ENCODE measurements at places on chromosomes 16 and 17.

- DNase-seq, result no peak
Observed at GRCh38 chr17:68704871-68705713, 103.9 kb upstream of the FAM20A start.

- DNase-seq, result no peak
Observed at GRCh38 chr17:63967953-63968352, 4.8 kb downstream of the SCN4A start.

GRCh38 chr16:83117810-83118209, 491.0 kb downstream of the CDH13 start:
- DNase-seq, result no peak

DNA sequence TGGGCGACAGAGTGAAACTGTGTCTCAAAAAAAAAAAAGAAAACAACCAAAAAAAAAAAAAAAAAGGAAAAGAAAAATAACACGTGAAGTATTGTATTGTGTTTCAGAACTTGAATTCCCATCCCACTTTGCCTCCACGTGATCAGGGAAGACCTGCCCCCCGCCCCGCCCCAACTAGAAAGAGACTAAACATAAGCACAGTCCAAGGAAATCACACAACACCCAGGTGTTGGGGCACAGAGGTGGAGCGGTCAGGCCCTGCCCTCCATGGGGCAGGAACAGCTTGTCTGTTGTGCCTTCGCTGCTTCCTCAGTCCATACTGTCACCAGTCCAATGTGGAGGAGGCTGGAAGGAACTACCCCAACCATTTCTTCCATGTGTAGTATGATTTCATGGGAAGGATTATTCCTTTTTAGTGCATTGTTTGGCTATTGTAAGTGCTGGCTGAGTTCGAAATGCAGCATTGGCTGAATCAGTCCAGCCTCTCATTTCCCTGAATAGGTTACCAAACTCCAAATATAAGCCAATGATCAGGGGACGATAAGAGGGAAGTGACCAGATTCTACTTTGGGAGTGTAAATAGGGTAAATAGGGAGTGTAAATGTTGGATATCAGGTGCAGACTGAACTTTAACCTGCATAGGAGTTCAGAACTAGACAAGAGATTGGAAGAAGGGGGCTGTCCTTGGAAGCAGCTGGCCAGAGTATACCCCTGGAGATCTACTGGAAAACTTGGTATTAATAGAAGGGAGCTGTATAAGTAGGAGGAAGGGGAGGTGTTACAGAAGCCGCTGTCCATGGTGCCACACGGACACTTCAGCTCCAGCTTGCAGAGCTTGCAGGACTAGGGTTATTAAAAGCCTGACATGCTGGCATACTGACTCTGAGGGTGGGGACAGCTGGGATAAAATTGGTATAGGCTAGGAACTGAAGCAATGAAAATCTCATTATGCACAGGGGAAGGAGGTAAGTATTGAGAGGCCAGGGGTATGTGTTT, 50.7 kb downstream of the TANGO6 start:
- no peak for DNase-seq

- no peak for DNase-seq
Observed at GRCh38 chr17:82690786-82691489, 7.6 kb downstream of the RAB40B start.

GRCh38 chr17:17497065-17497844, 1.1 kb upstream of the RASD1 start:
- DNase-seq, result no peak

GRCh38 chr17:77840513-77841165, 117.9 kb upstream of the TNRC6C start:
- DNase-seq, result no peak

DNA sequence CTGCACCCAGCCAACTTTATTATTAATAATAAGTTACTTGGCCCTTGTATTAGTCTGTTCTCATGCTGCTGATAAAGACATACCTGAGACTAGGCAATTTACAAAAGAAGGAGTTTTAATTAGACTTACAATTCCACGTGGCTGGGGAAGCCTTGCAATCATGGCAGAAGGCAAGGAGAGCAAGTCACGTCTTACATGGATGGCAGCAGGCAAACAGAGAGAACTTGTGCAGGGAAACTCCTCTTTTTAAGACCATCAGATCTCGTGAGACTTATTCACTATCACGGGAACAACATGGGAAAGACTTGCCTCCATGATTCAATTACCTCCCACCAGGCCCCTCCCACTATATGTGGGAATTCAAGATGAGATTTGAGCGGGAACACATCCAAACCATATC, 47.7 kb downstream of the SYT17 start:
- DNase-seq, result no peak

- DNase-seq, result no peak
Observed at GRCh38 chr17:60039114-60039846, 39.4 kb downstream of the HEATR6 start.

- no peak for DNase-seq
Observed at GRCh38 chr17:15261258-15261801, 3.8 kb downstream of the PMP22 start.

GRCh38 chr16:87332150-87332549, 15.0 kb upstream of the C16orf95 start:
- no peak for DNase-seq

GRCh38 chr17:57651451-57651850, 93.6 kb downstream of the CCDC182 start:
- no peak for DNase-seq

- no peak for DNase-seq
Observed at GRCh38 chr17:65533056-65533745, 28.2 kb downstream of the AXIN2 start.

- peak; percentile 65 for DNase-seq
Observed at GRCh38 chr17:80892019-80892855, 99.4 kb upstream of the CHMP6 start.

DNA sequence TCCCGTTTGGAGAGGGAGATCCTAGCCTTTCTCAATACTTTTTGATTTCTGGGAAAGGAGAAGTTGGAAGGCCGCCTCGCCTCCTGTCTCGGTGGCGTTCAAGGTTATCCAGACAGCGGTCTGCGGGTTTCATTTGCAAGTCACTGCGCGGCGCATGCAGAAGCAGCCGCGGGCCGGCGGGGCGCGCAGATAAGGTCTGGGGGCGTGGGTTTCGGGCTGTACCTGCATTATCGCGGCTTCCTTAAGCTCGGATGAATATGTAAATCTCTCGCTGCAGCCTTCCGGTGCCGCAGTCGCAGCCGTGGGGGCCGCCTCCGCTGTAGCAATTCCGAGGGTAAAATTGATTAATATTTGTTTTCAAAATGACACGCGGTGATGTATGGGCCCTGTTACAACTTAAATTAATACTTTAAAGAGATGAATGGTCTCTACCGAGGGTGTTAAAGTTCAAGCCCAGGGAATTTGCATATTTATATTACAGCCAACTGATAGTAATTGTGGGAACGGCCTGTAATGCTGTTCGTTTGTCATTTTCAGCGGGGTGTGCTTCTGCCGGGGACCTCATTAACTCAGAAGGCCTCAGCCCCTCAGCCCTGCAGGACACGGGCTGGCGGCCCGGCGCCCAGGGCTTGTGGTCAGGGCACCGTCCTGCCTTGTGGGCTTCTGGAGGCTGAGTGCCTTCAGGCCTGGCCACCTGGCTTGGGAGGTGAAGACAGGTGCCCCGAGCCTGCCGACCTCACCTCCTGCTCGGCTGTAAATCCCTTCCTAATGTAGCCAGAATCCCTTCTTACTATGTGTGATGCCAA, 99.4 kb downstream of the CYLD start:
- DNase-seq, result peak; percentile 5

- DNase-seq, result no peak
Observed at GRCh38 chr16:88459366-88460073, 6.4 kb downstream of the ZFPM1 start.

GRCh38 chr17:59832883-59833379, 59.8 kb downstream of the TUBD1 start:
- DNase-seq, result no peak

DNA sequence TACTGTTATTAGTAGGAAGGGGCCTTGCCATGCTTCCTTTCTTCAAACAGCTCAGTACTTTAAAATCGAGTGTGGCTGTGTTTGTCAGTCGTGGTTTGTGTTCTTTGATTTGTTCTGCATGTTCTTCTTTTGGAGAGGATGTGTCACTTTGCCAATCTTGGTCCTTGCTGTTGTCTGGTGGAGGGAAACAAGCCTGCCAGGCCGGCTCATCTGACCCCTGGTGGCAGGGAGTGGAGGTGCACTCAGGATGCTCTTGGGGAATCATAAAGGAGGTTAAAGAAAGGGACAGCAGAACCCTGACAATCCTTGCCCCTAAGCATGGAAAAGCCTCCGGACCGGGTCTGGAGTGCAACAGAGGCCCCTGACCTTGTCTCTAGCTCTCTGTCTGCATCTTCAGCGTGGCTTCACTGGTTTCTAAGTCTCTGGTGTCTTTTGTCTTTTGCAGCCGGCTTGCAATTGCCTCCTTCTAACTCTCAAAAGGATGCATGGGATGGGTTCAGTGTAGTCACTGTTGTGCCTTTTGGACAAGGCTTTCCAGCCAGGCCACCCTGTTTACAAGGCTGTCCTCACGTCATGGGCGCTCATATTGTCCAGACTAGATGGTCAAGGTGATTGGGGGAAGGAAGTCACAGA, 135.8 kb downstream of the WWOX start:
- DNase-seq, result peak; percentile 37

GRCh38 chr16:81532491-81533174, 88.0 kb downstream of the CMIP start:
- DNase-seq, result no peak

- DNase-seq, result no peak
Observed at GRCh38 chr17:14198575-14198974, 38.1 kb downstream of the CDRT15 start.

DNA sequence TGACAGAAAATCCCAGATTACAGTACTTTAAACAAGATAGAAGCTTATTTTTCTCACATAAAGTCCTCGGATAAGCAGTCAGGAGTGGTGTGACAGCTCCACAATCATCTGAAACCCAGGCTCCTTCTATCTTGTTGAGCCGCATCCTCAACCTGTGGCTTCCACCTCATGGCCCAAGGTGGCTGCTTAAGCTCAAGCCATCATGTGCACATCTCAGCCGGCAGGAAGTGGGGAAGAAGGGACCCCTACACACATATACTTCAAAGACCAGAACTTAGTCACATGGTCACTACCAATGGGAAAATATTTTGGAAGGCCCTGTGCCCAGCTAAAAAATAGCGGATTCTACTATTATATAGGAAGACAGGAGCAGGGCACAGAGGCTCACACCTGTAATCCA, 11.0 kb upstream of the FBXO47 start:
- DNase-seq, result no peak

- DNase-seq, result no peak
Observed at GRCh38 chr17:8674344-8675305, 44.1 kb upstream of the MYH10 start.

DNA sequence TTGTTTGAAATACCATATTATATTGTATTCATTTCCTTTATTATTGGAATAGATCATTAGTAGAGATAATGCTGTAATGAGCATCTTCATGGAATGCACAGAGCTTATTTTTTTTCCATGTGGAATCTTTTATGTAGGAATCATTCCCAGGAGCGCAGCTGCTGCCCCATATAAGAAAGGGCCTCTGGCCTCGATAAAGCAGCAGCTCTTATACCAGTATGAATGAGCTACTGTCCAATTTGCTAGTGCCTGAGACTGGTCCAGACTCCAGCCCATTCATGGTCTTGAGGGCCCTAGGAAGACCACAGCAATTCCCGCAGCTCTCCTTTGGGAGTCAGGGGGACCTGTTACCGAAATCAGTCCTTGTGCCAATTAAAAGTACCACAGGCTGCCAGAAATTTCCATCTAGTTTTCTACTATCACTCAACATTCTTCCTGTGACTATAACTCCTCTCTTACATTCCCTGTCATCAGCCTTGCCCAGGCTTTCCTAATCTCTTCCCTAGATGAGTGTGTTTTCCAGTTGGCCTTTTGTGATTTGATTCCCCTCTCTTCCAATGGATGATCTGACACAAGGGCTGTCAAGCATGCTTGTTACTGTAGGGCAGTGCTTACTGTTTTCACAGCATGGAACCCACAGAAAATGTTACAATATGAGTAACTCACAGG, 1.9 kb downstream of the ZNF843 start:
- DNase-seq, result no peak

GRCh38 chr16:85945424-85945751, 46.4 kb downstream of the IRF8 start:
- DNase-seq, result no peak

DNA sequence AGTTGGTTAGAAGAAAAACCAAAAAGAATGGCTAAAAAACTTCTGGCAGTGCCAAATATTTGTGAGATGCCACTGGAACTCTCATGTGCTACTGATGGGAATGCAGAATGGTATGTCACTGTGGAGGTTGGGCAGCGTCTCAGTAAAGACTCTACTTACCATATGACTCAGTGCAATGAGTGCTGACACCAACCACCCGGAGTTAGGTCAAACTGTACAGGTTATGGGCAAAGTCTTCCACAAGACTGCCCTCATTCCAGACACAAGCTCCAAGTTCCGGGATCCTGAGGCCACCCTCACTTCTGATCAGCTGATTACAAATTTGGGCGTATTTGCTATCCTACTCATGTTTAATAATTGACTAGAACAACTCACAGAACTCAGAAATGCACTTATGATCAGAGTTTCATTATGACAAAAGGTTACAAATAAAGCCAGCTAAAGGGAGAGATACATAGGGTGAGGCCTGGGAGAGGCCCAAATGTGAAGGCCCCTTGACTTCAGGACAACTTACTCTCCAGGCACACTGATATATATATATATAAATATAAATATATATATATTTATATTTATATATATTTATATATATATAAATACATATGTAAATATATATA, 114.9 kb downstream of the TRIM37 start:
- no peak for DNase-seq

DNA sequence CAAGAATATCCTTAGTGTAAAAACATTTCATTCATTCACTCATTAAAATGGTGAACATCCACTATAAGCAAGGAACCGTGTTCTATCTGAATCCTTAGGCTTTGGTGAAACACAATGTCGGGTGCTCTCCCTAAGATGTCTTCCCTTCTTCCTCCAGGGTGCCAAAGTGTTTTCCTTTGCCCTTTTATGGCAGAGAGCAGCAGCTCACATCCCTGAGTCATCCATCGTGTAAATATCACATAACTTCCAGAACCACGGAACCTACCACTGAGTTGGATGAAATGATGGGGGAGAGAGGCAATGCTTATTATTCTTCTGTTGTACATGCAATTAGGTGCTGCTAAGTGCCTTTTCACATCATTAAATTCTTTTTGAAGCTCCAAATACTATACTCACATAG, 50.2 kb downstream of the DNAH3 start:
- no peak for DNase-seq

DNA sequence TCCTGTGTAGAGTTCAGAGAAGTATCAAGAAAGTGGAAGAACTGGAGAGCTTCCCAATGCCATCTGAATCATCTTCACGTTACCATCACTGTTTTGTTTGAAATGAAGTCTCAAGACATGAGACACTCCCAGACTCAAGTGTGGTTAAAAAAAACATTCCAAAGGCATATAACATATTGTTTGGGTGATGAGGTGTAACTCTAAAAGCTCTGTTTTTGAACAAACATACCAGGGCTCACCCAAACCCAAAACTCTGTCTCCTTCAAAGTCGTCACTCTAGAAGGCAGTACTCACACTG, 6.3 kb upstream of the ZCCHC14 start:
- no peak for DNase-seq

DNA sequence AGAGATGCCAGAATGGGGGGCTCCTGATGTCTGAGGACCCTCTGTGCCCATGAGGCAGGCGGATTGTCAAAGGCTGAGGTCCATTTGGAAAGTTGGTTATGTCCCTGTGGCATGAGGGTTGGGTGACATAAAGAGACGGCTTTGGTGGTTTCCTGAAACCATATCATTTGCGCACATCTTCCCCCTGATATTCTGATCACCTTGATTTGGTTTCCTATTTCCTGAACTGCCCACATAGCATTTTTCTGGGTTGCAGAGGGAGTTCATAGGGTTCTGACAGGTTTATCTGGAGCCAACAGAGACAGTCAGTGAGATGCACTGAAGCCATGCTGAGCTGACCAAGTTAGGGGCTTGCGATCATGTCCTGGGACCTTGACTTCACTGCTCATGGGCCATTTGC, 15.7 kb upstream of the RNF222 start:
- DNase-seq, result no peak

All from stimulated activated CD4-positive, alpha-beta T cell treated with anti-CD3 and anti-CD28 coated beads, Interleukin-1b, Interleukin-23, amount 100 ng/mL, for 1 hour (primary cell).